ENCODE measurements at places on chromosomes 7 and 10. TPM values are rescaled to one million over a fixed set of nuclear protein-coding genes. Genes with fewer than 3 reads are reported as not detected.

FAM13C gene
- total RNA-seq: 0.06 TPM

NUPR2 gene
- total RNA-seq: not detected

SPDYE1 gene
- total RNA-seq: not detected

TMEM72 gene
- not detected for total RNA-seq

SPDYE18 gene
- not detected for total RNA-seq

CLCN1 gene
- total RNA-seq: 0.02 TPM

KAZALD1 gene
- total RNA-seq: 2.7 TPM

MEIG1 gene
- 0.85 TPM for total RNA-seq

SH2D4B gene
- 0.03 TPM for total RNA-seq

MACC1 gene
- not detected for total RNA-seq

IFIT1B gene
- total RNA-seq: not detected

ICA1 gene
- total RNA-seq: 0.90 TPM

DEPP1 gene
- total RNA-seq: 1.1 TPM

UNCX gene
- total RNA-seq: not detected

BZW2 gene
- 103 TPM for total RNA-seq

GIMAP1 gene
- not detected for total RNA-seq

EN2 gene
- total RNA-seq: 1.0 TPM

ACHE gene
- 2.5 TPM for total RNA-seq

UBE2D1 gene
- total RNA-seq: 19.8 TPM

HOXA4 gene
- 2.7 TPM for total RNA-seq

SFTPA1 gene
- not detected for total RNA-seq

GIMAP8 gene
- total RNA-seq: not detected

OPALIN gene
- not detected for total RNA-seq

PTPRN2 gene
- total RNA-seq: 0.96 TPM

CYP17A1 gene
- 0.05 TPM for total RNA-seq

GPR158 gene
- total RNA-seq: 0.05 TPM

PIP gene
- 0.18 TPM for total RNA-seq
